ENCODE measurements at places on chromosomes 16 and 17.

GRCh38 chr16:81371106-81371505, 56.3 kb downstream of the GAN start:
- DNase-seq, result no peak

- no peak for DNase-seq
Observed at GRCh38 chr17:73262676-73263642, 1.3 kb upstream of the CPSF4L start.

GRCh38 chr16:84851192-84852127, 31.7 kb downstream of the CRISPLD2 start:
- no peak for DNase-seq

- DNase-seq, result no peak
Observed at GRCh38 chr17:57852955-57853328, 3.1 kb upstream of the MRPS23 start.

DNA sequence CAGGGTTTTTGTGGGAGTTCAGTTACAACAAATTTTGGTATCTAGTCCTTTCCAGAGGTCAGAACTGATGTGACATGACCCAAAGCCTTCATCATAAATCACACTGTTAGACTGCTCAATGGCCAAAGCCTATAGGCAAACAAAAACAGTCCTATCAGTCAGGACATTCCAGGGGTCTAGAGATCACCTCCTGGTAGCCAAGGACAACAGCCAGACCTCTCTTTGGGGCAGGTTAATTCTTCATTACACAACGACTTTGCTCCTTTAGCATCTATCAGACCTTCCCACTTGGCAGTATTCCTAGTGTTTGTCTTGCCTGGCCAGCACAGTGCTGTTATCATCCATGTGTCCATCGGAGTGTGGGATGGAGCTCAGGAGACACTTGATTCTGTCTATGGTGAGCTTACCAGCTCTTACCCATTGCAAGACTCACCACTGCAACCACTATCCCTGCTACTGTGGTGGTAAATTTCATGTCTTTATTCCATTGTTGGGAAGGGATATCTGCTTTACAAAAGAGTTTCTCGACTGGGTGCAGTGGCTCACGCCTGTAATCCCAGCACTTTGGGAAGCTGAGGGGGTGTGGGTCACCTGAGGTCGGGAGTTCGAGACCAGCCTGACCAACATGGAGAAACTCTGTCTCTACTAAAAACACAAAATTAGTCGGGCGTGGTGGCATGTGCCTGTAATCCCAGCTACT, 95.5 kb upstream of the DHX40 start:
- no peak for DNase-seq

GRCh38 chr17:14434506-14434905, 133.6 kb downstream of the HS3ST3B1 start:
- DNase-seq, result no peak

GRCh38 chr17:68400404-68400735, 56.9 kb downstream of the WIPI1 start:
- DNase-seq, result no peak

DNA sequence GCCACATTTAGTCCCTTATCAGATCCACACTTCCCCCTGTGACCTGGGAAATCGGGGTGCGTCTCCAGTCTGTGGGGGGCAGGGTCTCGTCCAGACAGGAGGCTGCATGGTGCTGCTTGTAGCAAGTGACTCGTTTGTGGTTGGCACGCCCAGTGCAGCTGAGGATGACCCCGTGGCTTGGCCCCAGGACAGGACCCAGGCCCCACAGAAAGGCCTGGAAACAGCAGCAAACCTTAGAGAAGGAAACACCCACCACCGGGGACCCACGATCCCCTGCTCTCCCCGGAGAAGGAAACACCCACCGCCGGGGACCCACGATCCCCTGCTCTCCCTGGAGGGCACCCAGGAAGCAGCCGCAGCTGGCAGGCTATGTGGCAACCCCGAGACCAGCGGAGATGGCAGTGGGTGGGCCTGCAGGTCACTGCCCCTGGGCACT, 8.2 kb upstream of the C16orf95 start:
- no peak for DNase-seq

DNA sequence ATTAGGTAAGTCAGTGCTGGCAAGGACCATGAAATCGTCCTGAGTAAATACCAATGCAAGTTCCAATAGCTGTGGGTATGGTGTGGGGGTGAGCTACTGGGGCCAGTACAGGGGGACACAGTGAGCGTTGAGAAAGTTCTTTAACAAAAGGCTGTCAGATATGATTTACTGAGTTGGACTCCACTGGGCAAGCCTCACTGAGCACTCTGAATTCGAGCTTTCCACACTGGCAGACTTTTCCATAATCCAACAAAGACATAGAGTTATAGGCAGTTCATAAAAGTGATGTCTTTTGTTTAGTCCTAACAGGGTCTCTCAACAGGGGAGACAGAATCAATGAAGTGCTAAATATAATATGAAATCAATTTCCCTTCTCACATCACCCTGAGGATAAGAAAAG, 489.0 kb downstream of the KCNJ2 start:
- DNase-seq, result no peak

DNA sequence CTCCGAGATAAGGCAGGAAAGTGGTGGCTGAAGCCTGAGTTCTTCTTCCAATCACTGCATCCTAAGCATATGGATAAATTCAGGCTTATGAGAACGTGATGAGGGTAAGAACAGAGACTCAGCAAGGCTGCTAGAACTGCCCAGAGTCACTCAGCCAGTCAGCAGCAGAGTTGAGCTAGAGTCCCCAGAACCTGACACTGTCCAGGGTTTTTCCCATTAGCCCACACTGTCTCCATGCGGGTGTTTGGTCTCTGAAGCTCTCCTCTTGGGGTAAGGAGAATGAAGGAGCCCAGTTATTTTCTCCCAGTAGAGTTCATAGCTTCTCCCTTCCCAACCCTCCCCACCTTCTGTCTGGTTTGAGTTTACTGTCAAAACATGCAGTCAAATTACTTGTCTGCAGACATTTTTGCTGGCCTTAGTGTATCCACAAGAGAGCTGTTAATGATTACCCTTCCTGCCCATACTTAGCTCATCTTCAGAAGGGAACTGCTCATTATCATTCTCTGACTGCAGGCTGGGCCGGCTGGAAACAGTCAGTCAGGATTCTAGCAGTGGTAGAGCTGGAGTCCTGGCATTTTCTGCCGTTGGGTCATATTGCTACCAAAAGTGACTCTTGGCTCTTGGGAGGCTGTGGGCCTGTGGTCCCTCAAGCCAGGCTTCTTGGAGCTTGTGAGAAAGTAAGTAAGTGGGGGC, 460.0 kb downstream of the HS3ST3B1 start:
- DNase-seq, result no peak

- DNase-seq, result no peak
Observed at GRCh38 chr17:13209081-13209480, 191.3 kb upstream of the ELAC2 start.

DNA sequence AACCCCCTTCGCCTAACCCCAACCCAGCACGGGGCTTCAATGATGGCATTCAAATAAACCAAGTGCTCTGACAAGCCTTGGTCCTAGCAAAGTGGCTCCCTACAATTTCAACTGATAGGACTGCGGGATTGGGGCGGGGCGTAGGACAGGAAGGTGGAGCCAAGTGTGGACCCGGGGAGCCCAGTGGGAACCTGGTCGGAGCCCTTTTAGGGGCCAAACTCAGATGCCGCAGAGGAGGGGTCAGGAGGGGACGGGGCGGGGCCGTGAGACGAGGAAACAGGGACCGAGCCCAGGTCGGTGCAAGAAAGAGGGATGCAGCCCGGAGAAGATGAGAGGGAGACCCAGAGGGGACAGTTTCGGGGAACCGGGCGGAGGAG, 13.2 kb upstream of the CDIPT start:
- no peak for DNase-seq

DNA sequence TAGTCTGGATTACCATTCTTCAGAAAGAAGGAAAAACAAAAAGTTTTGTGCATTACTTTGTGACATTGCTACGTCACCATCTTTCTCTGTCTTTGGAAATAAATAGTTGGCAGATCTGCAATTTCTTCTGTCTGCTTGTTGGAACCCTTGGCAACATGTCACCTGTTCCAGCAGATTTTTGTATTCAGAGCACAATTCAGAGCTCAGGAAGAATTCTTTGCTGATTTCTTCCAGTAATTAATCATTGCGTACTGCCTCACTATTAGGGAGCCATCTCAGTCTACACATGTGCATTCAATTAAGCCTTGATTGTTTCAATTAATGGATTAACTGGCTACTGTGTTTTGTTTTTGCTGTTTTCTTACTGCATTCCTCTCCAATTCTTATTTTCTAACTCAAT, 467.2 kb downstream of the CDH8 start:
- no peak for DNase-seq

DNA sequence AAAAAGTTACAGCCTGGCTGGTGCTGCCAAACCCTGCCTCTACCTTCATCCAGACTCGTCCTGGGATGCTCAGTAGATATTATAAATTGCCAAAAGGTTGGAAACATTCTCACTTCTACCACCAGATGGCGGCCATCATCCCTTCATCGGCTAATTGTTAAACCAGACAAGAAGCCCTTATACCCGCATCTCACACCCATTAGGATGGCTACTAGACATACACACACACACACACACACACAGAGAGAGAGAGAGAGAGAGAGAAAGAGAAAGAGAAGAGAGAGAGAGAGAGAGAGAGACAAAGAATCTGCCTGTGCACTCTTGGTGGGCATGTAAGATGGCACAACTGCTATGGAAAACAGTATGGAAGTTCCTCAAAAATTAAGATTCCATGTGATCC, 15.0 kb upstream of the SCIMP start:
- DNase-seq, result peak; percentile 46

DNA sequence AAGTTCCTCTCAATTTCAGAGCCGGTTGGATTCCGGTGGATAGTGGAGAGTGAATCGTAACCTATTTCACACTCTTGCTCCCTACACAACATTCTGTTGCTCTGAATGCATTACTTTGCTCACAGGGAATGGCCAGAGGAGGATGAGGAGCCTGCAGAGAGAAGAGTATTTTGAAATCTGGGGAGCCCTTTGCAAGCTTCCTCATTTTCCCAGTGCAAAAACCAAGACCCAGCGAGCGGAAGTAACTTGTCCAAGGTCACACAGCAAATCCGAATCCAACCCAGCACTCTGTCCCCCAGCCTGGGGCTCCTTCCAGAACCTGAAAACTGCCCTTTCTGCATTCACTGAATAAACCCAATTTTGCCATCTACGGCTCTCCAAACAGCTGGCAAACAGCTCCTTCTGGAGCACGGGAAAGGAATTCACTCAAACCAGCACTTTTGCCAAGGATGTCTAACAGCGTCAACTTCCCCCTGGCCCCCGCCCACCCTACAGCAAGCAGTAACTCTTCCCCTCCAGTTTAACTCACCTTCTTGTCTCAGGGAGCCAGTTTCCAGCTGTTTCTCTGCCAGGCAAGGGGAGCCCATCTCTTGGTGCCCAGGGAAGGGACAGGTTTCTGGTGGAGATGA, 557 bp downstream of the KCNG4 start:
- DNase-seq, result no peak

DNA sequence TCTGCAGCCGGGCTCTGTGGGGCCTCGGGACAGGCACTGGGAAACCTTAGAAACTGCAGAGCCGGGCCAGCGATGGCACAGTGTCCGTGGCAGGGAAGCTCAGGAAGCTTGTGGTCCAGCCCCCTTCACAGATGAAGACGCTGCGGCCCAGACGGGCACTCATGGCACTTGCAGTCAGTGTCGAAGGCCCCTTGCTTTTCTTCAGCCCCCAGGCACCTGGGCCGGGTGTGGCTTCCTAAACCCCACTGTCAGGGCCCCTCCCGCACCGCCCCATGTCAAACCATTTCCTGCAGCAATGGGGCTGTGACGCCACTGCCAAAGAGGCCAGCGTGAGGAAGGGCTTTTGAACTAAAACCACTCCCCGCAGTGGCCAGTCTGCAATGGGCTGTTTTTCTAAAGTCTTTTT, 164.0 kb downstream of the LAT start:
- peak; percentile 59 for DNase-seq

GRCh38 chr16:83200005-83200779, 573.4 kb downstream of the CDH13 start:
- no peak for DNase-seq

DNA sequence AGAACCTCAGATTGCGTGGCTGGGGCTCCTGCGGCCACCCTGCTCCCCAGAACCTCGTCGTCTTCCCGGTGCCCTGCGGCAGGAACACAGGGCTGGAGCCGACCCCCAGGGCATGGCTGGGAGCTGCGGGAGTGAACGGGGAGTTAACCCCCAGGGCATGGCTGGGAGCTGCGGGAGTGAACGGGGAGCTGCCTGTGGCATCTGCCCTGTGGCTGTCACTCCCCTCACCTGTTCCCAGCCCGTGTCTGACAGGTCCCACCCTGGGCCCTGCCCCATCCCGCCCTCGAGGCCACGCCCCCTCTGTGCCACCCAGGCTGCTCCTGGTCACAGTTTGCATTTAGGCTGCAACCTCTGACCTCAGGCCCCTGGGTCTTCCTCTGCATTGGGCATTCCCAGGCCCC, 39.4 kb upstream of the ACSF3 start:
- no peak for DNase-seq

DNA sequence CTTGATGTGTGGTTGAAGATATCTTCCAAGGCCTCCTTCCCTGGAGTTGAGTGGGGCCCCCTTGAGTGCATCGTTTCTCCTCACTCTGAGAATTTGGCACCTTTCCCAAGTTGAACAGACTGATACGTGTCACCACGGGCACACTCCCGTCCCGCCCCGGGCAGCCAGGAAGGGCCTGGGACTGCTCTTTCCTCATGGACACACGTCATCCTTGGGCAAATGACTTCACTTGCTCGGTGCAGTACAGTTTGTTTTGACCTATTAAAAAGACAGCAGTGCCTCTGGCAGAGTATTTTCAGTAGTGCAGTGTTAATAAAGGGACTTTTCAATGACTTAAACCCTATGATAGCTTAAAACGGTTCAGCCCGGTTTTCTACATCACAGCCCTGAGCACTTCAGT, 59.9 kb downstream of the SEC14L1 start:
- DNase-seq, result no peak

DNA sequence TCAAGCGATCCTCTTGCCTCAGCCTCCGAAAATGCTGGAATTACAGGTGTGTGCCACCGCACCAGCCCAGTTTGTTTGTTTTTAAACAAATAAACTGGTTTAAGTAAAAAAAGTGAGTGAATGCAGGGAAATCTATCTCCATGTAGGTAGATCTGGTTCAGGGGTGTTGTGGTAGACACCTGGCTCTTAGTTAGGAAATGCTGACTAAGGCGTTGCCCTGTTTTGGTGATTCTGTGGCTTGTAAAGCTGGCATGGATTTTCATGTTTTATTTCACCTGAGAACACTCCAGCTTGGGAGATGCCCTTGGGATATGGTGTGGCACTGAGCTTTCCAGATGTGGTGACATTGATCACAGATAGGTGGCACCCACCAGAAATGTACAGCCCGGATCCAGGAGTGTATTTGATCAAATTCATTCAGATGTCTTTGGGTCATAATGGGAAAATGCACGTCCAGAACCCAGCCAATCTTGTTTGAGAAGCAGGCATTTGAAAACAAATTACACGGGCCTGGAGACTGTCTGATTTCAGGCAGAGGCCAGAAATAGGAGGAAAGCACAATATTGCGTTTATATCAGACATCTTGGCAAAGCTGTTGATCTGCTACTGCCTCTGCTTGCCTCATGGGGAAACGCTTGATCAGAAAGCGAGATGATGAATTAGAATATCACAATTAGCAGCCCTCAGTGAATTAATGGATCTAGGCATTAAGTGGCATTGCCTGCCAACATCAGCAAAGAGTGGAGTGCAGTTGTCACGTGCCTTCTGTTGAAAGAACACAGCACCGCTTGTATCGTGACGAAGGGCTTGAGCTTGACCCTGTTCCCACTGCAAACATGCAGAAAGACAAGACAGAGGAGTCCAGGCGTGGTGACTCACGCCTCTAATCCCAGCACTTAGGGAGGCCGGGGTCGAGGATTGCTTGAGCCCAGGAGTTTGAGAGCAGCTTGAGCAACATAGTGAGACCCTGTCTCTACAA, 7.3 kb upstream of the IL34 start:
- DNase-seq, result no peak
